ENCODE measurements at places on chromosomes 2 and 18.

GRCh38 chr2:156156580-156156979 is 175.9 kb downstream of the NR4A2 start:
- no peak for DNase-seq

GRCh38 chr2:25323042-25323514 is 18.6 kb downstream of the DNMT3A start:
- no peak for DNase-seq

GRCh38 chr2:198731842-198732399 is 725.8 kb downstream of the SATB2 start:
- no peak for DNase-seq

- DNase-seq = no peak
These were observed 7.5 kb downstream of the TGFBRAP1 start for GRCh38 chr2:105321875-105322646.

DNA sequence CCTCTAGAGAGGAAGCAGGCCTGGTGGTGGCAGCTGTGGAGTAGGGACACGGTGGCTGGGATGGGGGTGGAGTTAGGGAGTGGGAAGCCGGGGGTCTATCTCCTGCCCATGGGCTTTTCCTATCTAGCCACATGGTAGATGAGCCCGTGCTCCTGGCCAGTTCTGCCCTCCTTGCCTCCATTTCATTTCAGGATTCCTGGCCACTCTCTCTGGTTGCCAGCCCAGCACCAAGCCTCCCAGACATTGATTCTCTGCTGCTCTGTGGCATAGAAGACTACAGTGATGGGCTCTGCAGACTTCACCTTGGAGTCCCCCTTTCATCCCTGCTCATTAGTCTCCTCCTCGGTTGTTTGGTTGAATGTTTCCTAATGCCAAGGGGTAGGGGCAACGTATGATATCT is 19.4 kb downstream of the SIX3 start:
- no peak for DNase-seq

DNA sequence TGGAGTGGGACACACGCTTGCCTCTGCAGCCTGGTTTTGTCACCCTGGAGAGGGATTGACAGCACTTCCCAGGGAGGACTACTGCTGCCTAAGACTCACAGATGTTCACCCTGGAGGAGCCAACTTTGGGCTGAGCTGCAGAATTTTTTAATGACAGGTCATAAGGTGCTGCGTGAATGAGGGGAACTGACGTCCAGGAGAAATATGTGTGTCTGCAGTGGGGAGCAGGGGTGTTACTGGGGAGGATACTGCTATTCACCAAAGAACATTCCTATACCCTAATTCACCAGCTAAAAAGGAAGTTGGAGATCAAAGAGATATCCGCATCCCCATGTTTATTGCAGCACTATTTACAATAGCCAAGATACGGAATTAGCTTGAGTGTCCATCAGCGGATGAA is 144.4 kb downstream of the MGAT5 start:
- no peak for DNase-seq

DNA sequence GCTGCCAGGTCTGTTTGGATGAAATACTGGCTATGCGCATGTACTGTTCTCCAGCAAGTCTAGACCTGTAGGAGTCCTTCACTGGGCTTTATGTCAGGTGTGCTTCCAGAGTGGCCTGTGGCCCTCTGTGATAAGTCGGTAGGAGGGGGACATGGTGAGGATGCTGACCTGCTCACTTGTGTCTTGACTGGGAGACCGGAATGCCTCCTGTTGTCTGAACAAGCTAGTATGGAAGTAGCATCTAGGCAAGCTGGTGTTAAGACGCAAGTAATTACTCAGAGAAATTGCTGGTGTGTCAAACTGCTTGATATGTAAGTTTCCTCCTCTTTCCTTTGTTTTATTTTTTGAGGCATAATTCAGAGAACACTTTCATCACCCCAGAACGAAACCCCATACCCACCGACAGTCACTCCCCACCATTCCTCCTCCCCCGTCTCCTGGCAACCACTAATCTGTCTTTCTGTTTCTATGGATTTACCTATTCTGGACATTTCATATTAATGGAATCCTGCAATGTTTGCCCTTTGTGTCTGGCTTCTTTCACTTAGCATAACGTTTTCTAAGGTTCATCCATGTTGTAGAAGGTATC is 76.4 kb downstream of the TMEM247 start:
- no peak for DNase-seq

DNA sequence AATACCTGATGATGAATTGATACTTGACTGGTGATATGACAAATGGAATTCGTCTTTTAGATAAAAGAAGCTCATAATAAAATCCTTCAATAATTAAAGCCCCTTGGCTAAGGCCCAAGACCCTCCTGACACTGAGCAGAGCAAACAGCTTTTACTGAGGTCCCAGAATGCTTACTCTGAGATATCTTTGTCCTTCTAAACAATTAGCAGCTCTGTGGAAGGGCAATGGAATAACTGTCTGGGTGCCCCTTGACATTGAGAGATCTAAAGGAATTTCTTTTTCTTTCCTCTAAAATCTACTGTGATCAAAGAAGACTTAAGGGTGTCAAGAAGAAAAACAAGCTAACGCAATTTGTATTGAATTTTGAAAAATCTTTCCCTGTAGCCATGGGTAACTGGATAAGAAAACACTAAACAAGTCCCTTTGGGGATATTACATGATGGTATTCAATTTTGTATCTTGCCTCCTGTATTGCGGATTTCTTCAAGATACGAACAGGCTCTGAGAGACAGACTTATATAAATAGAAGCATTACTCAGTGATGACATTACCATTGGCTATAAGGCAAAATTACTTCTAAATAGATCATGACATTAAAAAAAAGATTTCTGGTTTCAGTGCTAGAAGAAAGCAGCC is 128.8 kb downstream of the MREG start:
- DNase-seq = no peak

DNA sequence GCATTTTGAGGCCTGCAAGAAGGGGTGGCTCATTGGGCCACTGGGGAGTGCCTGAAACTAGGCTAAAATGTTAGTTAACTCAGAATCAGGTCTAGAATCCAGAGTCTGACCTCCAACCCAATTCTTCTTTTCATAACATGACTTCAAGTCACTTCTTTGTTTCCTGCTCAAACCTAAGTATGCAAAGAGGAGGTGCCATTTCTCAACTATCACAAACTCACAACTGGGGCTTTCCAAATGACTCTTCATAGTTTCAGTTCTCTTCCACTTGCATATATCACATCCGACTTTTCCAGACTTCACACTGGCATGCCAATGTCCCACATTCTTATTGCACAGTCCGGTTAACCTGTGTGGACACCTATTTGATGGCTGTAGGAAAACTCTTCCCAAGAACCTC is 211.6 kb downstream of the TCF4 start:
- no peak for DNase-seq

GRCh38 chr2:173397539-173397938 is 42.9 kb downstream of the CDCA7 start:
- DNase-seq = no peak

DNA sequence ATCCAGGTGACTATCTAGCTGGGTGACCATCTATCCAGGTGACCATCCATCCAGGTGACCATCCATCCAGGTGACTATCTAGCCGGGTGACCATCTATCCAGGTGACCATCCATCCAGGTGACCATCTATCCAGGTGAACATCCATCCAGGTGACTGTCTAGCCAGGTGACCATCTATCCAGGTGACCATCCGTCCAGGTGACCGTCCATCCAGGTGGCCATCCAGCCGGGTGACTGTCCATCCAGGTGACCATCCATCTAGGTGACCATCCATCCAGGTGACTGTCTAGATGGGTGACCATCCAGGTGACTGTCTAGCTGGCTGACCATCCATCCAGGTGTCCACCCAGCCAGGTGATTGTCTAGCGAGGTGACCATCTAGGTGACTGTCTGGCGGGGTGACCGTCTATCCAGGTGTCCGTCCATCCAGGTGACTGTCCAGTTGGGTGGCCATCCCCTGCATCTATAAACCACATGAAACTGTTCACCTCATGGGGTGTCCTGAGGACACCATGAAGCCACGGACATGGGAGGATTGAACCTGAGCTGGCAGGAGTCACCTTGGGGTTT is 305.3 kb downstream of the NDUFA10 start:
- DNase-seq = no peak
